ENCODE measurements at places on chromosomes 1 and 21. TPM values are rescaled to one million over a fixed set of nuclear protein-coding genes. Genes with fewer than 3 reads are reported as not detected.

BACH1 gene
- total RNA-seq: 21.5 TPM

CRB1 gene
- 0.15 TPM for total RNA-seq

SLC26A9 gene
- total RNA-seq: 0.23 TPM

OVAAL gene
- total RNA-seq: 0.24 TPM

ADAMTS5 gene
- 2.3 TPM for total RNA-seq

DNA sequence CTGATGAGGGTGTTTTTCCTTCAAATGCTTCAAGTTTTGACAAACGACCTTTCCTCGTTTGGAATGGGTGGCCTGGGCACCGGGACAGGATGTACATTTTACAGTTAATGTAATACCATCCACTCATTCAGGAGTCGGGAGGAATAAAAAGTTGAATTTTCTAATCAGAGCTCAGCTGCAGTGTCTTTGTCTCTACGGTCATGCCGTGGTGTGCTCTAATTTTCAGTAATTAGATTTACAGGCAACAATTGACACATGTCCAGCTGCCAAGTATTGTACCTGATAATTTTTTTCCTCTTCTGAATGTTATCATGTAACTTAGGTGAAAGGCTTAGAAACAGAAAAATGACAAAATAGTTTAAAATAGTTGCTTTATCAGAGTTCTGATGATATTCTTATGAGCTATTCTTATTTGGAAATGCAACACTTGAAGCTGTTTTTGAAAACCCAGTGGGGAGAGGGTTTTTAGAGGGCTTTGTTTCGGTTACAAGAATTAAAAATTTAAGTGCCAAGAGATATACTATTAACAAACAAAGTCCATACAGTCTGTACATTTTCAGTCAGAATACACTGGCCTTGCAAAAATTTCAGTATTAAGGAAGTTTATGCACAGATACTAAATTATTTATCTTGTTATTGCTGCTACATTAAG, 1.0 kb downstream of the CDKN2C start:
- no peak for DNase-seq

- DNase-seq: no peak
Observed at GRCh38 chr1:159092036-159092760, 15.6 kb upstream of the AIM2 start.

DNA sequence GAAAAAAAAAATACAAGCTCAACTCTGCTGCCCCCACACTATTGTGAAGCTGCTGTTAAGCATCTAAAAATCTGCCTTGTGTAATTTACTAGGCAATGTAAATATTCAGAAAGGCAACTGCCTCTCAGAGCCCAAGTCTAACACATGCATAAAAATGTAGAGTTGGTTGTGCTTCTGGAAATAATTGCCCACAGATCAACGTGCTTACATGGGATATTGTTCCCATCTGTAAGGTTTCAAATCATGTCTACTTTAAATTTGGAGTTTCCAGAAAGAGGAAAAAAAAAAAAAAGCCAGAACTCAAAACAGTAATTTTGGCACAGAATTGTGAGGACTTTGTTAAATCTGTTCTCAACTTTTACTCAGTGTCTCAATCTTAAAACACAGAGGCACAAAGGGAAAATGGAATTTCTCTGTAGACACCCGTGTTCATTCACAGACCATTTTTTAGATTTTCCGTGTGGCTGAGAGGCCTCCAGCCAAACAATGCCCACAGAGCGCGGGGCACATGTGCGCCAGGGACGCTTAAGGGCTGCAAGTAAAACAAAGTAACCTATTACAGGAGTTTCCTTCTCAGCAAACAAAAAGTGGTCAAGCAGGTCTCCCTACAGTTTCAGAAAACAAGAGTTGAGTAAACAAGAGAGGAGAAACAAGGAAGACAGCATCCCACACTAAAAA, 115.5 kb downstream of the RERE start:
- DNase-seq: no peak

DNA sequence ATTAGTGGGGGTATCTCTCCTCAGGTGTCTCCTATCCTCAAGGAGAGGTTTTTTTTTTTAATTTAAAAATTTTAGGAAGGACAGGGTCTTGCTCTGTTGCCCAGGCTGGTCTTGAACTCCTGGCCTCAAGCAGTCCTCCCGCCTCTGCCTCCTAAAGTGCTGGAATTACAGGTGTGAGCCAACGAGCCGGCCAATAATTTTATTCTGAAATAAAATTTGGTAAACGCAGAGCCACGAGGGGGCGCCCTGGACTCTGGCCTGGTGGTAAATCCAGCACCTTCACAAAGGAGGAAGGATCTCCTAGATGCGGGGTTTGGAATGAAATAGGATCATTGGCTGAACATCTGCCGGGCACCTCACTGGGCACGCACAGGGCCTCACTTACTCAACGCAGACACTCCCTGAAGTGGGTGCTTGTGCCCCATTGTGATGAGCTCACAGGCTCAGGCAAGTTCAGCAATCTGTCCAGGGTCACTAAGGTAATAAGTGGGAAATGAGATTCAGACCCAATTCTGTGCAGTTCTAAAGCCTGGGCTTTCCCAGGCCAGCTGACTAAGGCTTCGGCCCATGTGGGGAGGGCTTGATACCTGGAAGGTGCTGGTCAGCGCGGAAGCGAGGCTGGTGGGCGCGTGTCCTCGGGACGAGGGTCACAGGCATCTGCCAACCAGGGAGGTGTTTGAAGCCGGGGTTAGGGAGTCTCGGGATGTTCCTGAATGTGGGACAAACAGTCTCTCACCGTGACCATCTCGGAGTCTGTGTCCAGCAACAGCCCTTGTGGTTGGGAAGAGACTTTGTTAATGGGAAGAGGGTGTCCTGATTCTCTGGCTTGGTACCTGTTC, 32.7 kb upstream of the ETV3 start:
- DNase-seq: no peak

- no peak for DNase-seq
Observed at GRCh38 chr1:170871868-170872267, 63.5 kb upstream of the MROH9 start.

DNA sequence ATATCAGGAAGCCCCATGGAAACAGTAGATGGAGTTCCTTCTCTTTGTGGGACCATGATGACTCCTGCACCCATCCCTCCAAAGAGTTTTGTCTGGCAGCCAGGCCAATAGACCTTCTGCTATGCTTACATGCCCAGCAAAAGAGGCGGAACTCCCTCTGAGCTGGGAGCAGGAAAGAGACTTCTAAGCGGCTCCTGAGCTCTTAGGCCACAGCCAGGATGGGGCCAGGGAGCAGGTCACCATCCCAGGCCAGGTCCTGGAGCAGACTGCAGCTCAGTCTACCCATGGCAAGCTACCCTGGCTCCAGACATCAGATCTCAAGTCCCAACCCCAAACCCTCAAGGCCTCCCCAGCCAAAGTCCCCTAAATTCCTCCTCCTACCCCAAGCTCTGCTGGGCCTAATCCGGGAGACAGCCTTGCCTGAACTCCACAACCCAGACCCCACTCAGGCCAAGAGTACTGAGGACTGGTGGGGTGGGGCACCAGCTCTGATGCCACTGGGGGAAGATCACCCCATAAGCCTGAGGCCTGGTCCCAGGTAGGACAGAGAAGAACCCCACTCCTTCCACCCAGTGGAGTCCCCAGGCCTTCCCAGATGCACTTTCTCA, 387.9 kb downstream of the MATN1 start:
- DNase-seq: no peak

GRCh38 chr1:111347026-111347425, 56.4 kb downstream of the CHIA start:
- no peak for DNase-seq

GRCh38 chr1:226711976-226712741, 26.9 kb downstream of the ITPKB start:
- no peak for DNase-seq

Measured in glomerular endothelial cell (primary cell).